ENCODE measurements at places on chromosomes 5 and 9. TPM values are rescaled to one million over a fixed set of nuclear protein-coding genes. Genes with fewer than 3 reads are reported as not detected.

- DNase-seq: no peak
Observed at GRCh38 chr9:99299211-99300102, 77.4 kb downstream of the SEC61B start.

The NNT gene
- 103 TPM for total RNA-seq

- no peak for DNase-seq
Observed at GRCh38 chr5:5387777-5388176, 34.7 kb upstream of the ICE1 start.

GRCh38 chr5:156850206-156850751 lies at the start of gene PPP1R2B:
Gene PPP1R2B, plus strand, starts transcription at chr5:156850295. Its CDS starts 268 bp downstream, at chr5:156850563.
- DNase-seq: no peak

The RANBP3L gene
- not detected for total RNA-seq

The GRM6 gene
- total RNA-seq: not detected

The GZMA gene
- 365 TPM for total RNA-seq

The PCDH12 gene
- 0.26 TPM for total RNA-seq

The F2R gene
- total RNA-seq: 7.9 TPM

DNA sequence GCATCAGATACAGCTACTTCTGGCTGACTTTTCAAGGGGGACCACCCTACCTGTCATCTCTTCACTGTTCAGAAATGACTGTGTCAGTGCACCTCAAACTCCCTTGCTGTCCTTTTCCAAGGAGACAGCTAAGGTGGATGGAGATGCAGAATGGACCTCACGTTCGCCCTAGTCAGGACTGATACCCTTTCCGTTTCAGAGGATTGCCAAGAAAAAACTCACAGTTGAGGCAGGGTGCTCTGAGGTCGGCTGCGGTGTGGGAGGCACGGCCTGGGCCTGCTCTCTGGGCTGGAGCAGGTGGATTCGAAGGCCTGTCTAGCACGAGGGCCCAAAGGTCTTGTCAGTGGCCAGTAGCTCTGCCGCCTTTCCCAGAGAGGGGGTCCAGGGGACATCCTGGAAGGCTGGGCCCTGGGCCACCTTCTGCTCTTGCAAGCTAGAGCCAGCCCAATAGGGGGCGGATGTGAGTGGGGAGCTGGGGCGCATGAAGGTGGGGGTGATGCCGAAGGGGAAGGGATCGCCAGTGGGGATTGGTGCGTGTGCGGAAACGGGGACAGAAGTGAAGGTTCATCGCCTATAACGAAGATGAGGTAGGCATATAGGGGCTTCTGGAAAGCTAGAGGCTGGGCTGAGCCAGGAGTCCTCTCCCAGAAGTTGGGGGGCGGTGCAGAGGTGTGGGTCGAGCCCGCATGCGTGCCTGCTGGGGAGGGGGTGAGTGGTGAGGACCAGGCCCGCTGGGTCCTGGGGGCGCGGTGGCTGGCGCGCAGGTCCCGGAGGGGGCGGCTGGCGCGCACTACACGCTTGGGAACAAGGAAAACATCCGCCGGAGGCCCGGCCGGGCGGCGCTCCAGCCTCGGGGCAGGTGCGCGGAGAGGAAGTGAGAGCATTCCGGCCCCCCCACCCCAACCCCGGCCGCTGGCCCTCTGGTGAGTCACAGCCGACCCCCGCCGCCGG lies 2.5 kb upstream of the MSMP start:
- peak; percentile 87 for DNase-seq

The SPINK13 gene
- total RNA-seq: not detected

The PJA2 gene
- total RNA-seq: 53.5 TPM
